ENCODE measurements at places on chromosomes 3 and 15.

- DNase-seq: no peak
Observed at GRCh38 chr3:172305552-172305951, 142.7 kb downstream of the GHSR start.

- no peak for DNase-seq
Observed at GRCh38 chr3:193378706-193379105, at the start of gene ATP13A5. TSS of gene ATP13A5 (minus strand) at chr3:193378753. CDS start at chr3:193378725, 28 bp downstream.

GRCh38 chr3:23916152-23916885 is 471 bp downstream of the NKIRAS1 start:
- no peak for DNase-seq

DNA sequence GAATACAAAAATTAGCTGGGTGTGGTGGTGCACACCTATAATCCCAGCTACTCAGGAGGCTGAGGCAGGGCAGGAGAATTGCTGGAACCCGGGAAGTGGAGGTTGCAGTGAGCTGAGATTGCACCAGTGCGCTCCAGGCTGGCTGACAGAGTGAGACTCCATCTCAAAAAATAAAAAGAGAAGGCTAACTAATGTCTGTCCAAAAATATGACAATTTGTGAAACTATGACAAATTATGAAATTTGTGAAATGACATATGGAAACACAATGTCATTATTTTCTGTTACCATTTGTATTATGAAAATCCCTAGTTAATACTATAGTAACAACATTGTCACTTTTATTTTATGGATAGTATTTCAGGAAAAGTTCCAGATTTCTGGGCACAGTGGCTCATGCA is 1306.3 kb upstream of the EPHA6 start:
- no peak for DNase-seq

GRCh38 chr3:140468407-140468806 is 209.5 kb upstream of the TRIM42 start:
- DNase-seq: no peak

GRCh38 chr3:45852828-45853227 is 10.9 kb upstream of the LZTFL1 start:
- DNase-seq: no peak

Data from stimulated activated CD8-positive, alpha-beta memory T cell treated with anti-CD3 and anti-CD28 coated beads, Interleukin-4, amount 100 ng/mL, for 1 hour (primary cell).